GM23248 (cell line): ENCODE measurements at places on chromosomes 3 and 15. TPM values are rescaled to one million over a fixed set of nuclear protein-coding genes. Genes with fewer than 3 reads are reported as not detected.

Gene GPR149
- not detected in 2 replicates for total RNA-seq

DNA sequence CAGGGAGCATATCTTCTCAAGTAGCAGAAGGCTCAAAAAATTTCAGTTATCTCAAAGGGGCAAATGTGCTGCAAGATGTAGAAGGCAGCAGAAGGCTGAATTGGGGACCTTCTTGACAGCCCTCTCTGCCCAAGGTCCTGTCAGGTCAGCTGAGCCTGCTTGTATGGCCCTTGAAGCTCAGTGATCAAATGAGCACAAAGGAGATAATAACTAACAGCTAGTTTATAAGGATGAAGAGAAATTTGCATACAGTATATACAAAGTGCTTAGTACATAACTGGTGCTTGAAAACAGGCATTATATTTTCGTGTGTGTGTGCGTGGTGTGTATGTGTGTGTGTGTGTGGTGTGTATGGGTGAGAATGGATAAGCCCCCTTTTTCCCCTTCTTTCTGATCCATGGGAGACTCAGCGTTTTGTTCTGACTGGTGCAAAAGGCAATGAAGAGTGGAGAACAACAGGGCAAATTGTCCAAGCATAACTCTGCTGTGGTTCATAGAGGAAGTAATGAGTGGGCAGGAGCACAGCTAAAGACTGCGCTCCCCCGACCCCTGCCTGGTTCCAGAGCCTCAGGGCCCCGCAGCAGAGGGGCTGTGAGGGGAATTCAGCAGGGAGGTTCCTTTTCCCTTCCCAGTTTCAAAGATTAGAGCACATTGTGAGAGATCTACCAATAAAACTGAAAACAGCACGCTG lies 356.8 kb upstream of the NR2F2 start:
- H3K27ac ChIP-seq: no peak overlapping the region
- H3K4me1 ChIP-seq: peaks cover 9% of the 10 kb centered on the region
- H3K27me3 ChIP-seq: no peaks in the 10 kb centered on the region
- no peaks in the 10 kb centered on the region for H3K36me3 ChIP-seq
- peak; percentile 3 for DNase-seq
- H3K4me3 ChIP-seq: no peak overlapping the region

Gene PRICKLE2
- 19.6 and 24.8 TPM in 2 replicates for total RNA-seq

DNA sequence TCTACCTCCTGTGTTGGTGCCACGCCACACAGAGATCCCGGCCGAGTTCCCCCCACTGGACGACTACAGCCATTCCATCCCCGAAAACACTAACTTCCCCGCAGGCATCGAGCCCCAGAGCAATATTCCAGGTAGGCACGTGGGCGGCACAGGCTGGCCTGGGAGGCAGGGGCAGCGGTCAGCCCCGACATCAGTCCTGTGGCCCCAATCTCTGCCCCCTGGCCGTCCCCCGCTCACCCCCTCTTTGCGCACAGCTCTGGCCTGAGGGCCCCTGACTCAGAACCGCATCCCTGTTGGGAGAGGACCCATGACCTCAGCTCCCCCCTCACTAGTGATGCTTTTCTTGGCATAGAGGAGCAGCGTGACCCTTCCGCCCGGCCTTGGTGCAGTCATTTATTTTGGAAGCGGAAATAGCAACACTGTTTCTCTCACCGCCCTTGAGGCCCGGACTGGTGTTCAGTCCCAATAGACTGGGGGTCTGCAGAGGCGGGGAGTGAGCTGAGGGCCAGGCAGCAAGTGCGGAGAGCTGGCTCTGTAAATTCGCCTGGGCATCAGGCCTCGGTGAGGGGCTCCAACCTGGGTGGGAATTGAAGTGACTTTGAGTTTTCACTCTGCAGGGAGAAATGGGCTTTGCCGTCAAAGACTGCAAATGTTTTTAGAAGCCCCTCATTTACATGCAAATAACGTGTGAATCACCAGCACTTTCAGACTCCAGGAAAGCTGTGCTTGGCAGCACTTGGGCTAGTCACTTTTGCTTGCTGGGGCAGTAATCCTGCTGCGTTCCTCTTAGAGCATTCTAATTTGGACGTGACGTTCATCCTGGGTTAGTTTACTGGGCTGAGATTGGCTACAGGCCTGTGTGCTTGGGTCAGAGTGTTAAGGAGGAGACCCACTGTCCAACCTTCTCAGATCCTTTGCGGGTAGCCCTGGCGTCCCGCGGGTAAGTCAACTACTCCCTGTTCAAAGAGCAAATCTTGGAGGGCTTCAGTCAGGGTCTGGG lies 88.9 kb downstream of the AAGAB start:
- no peaks in the 10 kb centered on the region for H3K4me1 ChIP-seq
- no peaks in the 10 kb centered on the region for H3K27me3 ChIP-seq
- H3K36me3 ChIP-seq: peaks cover 33% of the 10 kb centered on the region; the same call in 1 of the 2 replicates
- no peak for DNase-seq
- no peak overlapping the region for H3K27ac ChIP-seq

DNA sequence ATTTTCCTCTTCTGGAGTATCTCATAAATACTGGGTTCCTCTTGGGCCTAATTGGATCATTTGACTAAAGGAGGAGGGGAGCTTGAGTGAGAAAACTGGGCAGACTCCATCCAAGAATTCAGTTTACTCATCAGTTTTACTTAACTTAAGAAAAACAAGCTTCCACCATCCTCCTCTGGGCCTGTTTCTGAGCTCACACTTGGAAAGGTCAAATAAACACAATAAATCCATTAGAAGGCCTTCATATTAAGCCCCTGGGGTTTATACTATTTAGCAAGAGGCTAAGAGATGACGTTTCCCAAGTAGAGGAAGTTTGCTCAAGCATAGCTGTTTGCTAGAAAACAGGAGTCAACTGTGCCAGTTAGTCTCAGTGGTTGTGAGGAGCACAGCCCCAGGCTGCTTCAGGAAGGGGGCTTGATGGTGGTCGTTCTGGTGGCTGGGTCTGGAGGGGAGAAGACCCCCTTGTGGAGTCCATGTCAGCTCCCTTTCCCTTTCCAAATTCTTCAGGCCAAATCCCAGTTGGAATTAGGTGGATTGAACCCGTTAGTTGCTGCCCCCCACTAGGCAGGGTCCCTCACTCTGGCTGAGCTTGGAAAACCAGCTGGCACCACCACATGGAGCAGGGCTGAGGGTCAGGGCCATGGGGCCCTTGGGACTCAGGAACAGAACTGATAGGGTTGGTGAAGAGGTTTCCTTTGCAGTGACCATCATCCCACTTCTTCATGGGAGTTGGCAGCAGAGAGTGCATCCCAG lies 64.8 kb downstream of the SPSB4 start:
- H3K4me1 ChIP-seq: no peaks in the 10 kb centered on the region
- no peaks in the 10 kb centered on the region for H3K36me3 ChIP-seq
- H3K27me3 ChIP-seq: no peaks in the 10 kb centered on the region
- no peak overlapping the region for H3K4me3 ChIP-seq
- DNase-seq: no peak

- H3K4me3 ChIP-seq: no peak overlapping the region
- no peaks in the 10 kb centered on the region for H3K36me3 ChIP-seq
- H3K4me1 ChIP-seq: peaks cover 23% of the 10 kb centered on the region; the same call in 1 of the 2 replicates
- DNase-seq: peak; percentile 61
- no peaks in the 10 kb centered on the region for H3K27me3 ChIP-seq
These were observed 26.7 kb upstream of the DRD3 start for GRCh38 chr3:114205541-114205940.

DNA sequence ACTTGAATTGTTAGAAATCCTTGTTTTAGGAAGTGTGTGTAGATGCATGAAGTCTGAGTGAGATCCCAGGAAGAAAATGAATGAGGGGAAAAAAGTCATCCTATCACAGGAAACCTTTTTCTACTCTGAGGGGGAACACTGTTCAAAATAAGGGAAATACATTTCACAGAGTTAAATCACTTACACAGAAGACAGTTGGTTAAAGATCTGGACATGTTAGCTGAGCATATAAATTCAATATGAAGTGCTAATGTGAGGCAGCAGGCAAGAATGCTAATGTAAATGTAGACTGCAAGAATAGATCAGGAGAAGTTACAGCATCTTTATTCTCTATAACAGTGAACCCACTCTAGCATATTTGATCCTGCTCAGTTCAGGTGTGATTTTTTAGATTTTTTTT lies 2.6 kb downstream of the TBCCD1 start:
- H3K27me3 ChIP-seq: no peaks in the 10 kb centered on the region
- H3K27ac ChIP-seq: no peak overlapping the region
- H3K36me3 ChIP-seq: no peaks in the 10 kb centered on the region
- H3K4me3 ChIP-seq: no peak overlapping the region
- H3K4me1 ChIP-seq: peaks cover 9% of the 10 kb centered on the region
- DNase-seq: no peak

Gene PATL2
- total RNA-seq: not detected in 2 replicates

Gene NR2E3
- not detected in 2 replicates for total RNA-seq

DNA sequence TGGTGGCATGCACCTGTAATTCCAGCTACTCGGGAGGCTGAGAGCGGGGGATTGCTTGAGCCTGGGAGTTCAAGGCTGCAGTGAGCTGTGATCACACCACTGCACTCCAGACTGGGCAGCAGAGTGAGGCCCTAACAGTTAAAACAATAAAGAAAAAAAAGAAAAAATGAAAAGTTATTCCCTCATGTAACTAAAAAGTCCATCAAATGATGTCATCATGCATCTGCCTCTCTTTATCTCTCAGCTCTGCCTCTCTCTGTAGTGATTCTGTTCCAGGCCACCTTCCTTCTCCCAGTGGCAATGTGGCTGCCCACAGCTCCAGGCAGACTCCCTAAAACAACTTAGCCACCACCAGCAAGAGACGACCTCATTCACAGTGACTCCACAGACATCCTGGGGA lies 31.5 kb upstream of the TRH start:
- no peak overlapping the region for H3K27ac ChIP-seq
- no peaks in the 10 kb centered on the region for H3K36me3 ChIP-seq
- peaks cover 29% of the 10 kb centered on the region for H3K27me3 ChIP-seq
- DNase-seq: no peak
- H3K4me3 ChIP-seq: no peak overlapping the region

DNA sequence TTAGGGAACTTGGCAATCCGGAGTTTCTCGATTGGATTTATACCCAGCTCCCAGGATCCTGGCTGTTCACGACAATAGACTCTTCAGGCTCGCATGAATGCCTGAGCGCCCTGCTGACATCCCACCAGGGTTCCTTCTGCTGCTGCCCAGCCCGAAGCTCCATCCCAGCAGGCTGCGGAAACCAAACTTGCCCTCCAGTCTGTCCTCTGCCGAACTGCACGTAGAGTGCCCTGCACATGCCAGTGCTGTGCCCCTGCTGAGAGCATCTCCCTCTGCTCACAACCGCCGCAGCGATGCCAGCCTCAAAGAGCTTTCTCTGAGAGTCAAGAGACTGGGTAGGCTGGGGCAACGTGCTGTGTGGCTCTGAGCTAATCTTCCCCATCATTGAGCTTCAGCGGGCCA lies 6.9 kb downstream of the ADAMTS7 start:
- no peak overlapping the region for H3K4me3 ChIP-seq
- no peak for DNase-seq
- no peaks in the 10 kb centered on the region for H3K36me3 ChIP-seq
- H3K27ac ChIP-seq: no peak overlapping the region

DNA sequence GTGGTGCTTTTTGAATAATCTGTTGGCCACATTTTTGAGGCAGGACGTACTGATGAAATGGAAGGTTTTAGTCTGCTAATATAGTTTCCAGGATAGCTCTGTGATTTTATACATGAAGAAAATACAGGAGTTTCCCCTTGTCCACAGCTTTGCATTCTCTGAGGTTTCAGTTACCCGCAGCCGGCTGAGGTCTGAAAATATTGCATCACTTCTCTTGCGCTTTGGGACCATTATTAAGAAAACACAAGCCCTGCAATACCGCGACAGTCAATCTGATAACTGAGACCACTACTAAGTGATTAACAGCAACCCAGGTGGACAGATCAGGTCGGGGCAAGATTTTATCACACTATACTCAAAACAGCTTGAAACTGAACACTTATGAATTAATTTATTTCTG lies 33.0 kb downstream of the BLM start:
- H3K4me3 ChIP-seq: no peak overlapping the region
- no peak overlapping the region for H3K27ac ChIP-seq
- H3K4me1 ChIP-seq: no peaks in the 10 kb centered on the region
- no peaks in the 10 kb centered on the region for H3K36me3 ChIP-seq
- H3K27me3 ChIP-seq: no peaks in the 10 kb centered on the region

Gene P2RY13
- total RNA-seq: not detected in 2 replicates

Gene CD200R1
- total RNA-seq: 0.38 TPM in 1 of 2 replicates, not detected in the other

Gene CNOT10
- 13.0 and 19.5 TPM in 2 replicates for total RNA-seq

GRCh38 chr3:144289057-144289456 lies 317.4 kb downstream of the DIPK2A start:
- no peaks in the 10 kb centered on the region for H3K27me3 ChIP-seq
- no peak for DNase-seq
- no peak overlapping the region for H3K27ac ChIP-seq
- no peak overlapping the region for H3K4me3 ChIP-seq

Gene AMOTL2
- 336 and 347 TPM in 2 replicates for total RNA-seq

GRCh38 chr3:155325263-155325835 lies 31.9 kb upstream of the STRIT1 start:
- no peaks in the 10 kb centered on the region for H3K4me1 ChIP-seq
- DNase-seq: no peak
- no peaks in the 10 kb centered on the region for H3K27me3 ChIP-seq
- no peak overlapping the region for H3K4me3 ChIP-seq
- no peak overlapping the region for H3K27ac ChIP-seq
